Suprapubic skin (tissue), 4 donors: ENCODE measurements at places on chromosomes 12 and 14.

DNA sequence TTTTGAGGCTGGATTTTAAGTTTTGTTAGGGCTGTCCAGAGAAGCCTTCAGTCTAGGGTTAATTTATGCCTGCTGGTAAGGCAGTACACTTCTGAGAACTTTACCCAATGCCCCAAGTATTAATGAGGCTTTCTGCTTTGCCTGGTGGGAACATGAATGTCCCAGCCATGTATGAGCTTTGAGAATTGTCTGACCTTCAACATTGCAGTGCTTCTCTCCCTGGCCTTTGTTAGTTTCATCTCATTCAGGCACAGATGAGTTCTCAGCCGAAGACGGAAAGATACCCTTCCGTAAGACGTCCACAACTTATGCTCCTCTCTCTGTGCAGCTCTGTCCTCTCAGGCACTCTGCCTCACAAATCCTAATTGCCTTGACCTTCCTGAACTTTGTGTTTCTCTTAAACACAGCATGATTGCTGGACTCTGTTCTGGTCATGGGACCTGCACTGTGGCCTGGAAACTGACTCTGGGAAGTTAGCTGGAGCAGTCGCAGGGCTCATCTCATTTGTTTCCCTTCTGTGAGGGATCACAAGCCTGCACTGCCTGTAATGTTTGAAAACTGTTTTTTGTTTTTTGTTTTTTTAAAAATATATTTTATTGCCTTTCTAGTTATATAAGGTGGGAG, 15.7 kb downstream of the CHPT1 start:
- no peak for DNase-seq

- no peak for DNase-seq
Observed at GRCh38 chr14:90505531-90505930, 108.7 kb downstream of the CALM1 start.

DNA sequence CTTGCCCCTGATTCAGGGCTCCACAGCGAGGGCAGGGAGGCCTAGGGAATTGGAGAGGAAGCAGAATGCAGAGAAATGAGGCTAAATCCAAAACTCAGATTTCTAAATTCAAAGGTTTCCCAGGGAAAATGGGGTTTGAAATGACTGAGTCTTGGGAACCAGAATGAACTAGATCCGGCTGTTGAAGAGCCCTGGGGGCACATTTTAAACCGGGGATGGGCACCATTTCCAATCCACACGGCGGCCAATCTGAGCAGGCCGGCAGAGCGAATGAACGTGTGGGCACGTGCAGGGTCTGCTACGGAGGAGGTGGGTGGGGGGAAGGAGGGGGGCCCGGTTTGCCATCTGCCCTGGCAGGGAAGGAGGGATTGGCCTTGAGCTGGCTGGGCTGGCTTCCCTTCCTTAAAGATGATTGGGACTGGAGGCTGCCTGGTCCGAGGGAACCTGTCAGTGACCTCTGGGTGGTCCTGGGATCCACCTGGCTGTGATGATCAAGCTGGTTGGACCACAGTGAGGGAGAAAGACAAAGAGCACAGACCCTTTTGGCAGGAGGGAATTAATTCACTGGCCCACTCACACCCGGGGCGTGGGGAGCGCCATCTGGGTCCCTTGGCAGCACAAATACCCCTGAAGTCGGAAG, 161.0 kb downstream of the RBM19 start:
- DNase-seq = no peak

- DNase-seq = no peak
Observed at GRCh38 chr12:41699658-41700057, 445.0 kb downstream of the GXYLT1 start.

- DNase-seq = no peak
Observed at GRCh38 chr12:120365675-120366340, 3.2 kb downstream of the MSI1 start.

GRCh38 chr12:11732023-11732422, 82.5 kb downstream of the ETV6 start:
- DNase-seq = no peak
